ENCODE measurements at places on chromosomes 11 and 22. TPM values are rescaled to one million over a fixed set of nuclear protein-coding genes. Genes with fewer than 3 reads are reported as not detected.

DNA sequence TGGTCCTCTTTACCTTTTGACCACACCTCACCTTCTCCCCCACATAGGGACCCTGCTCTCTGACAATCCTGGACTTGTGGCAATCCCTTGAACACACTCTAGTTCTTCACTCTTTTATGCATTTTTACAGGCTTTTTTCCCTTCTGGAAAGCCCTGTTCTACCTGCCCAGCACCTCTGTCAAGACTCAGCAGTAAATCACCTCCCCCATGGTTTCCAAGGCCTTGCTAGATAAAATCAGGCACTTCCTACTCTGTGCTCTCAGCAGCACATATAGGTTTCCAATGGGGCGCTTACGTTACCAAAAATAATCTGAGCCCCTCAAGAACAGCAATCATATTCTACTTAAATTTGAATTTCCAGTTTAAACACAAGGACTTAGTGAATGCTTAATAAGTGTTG is 53.9 kb downstream of the ETS1 start:
- no peaks in the 10 kb centered on the region for H3K4me1 ChIP-seq
- no peaks in the 10 kb centered on the region for H3K27me3 ChIP-seq
- no peak overlapping the region for H3K27ac ChIP-seq
- H3K4me3 ChIP-seq = no peak overlapping the region
- no peaks in the 10 kb centered on the region for H3K36me3 ChIP-seq

RFPL3 gene
- total RNA-seq = not detected

GRCh38 chr11:32341620-32342613 is 93.4 kb downstream of the WT1 start:
- H3K36me3 ChIP-seq = no peaks in the 10 kb centered on the region
- DNase-seq = no peak
- H3K4me3 ChIP-seq = no peak overlapping the region
- no peaks in the 10 kb centered on the region for H3K27me3 ChIP-seq
- H3K27ac ChIP-seq = no peak overlapping the region

DNA sequence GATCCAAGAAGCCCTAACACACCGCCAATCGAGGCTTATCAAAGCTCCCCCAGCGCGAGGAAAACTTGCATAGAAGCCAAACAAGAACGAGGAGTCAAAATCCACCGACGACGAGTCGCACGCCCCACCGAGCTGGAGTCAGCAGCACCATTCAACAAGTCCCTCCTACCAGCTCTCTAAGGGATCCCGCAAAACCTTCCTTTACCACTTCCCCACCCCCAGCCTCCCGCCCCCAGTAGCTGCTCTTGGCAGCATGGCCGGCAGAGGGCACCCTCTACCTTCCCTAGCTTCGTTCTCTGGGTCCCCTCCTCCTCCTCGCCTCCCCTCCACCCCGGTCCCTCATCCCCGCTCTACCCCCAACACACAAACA is 1.4 kb downstream of the BDNF start:
- H3K4me1 ChIP-seq = peaks cover 5% of the 10 kb centered on the region
- H3K36me3 ChIP-seq = no peaks in the 10 kb centered on the region
- peak; percentile 67 for DNase-seq
- peak overlapping the region; percentile 70 for H3K4me3 ChIP-seq
- H3K27ac ChIP-seq = peak overlapping the region; percentile 10

HTATIP2 gene
- 62.9 TPM for total RNA-seq

CCDC81 gene
- total RNA-seq = 0.52 TPM

DNA sequence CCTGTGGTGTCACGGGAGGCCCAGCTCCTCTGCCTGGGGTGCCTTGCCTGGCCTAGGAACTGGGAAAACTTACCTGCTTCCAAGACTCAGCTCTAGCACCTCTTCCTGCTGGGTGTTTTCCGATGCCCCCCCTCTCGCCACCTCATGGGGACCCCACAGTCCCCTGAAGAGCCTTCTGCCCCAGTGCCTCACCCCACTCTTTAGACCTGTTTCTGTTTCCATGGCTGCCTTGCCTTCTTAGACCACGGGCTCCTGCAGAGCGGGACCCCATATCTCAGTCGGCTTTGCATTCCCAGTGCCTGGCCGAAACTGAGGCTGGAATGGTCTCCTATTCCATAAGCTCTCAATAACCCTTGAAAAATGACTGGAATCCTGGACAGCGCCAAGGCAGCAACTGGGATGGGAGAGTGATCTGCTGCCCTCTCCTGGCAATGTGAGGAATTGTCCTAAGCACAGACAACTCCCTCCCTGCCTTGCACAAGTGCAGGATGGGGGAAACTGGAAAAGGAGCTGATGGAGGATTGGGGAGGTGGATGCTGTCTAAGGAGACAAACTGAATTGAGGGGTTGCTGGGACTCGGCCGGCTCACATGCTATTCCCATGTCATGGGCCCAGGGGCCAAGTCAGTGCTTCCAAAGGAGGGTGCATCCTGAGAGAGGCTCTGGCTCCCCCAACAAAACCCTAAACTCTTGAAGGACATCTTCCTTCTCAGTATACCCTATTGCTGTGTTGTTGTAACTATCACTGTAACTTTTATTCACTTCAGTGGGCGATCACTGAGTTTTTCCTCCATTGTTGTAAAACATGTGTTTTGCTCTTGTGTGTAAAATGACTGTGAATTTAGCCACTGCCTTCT is 26.6 kb upstream of the IL17RA start:
- no peak overlapping the region for H3K4me3 ChIP-seq
- no peaks in the 10 kb centered on the region for H3K36me3 ChIP-seq
- DNase-seq = peak; percentile 66
- H3K27me3 ChIP-seq = no peaks in the 10 kb centered on the region
- no peak overlapping the region for H3K27ac ChIP-seq

DNA sequence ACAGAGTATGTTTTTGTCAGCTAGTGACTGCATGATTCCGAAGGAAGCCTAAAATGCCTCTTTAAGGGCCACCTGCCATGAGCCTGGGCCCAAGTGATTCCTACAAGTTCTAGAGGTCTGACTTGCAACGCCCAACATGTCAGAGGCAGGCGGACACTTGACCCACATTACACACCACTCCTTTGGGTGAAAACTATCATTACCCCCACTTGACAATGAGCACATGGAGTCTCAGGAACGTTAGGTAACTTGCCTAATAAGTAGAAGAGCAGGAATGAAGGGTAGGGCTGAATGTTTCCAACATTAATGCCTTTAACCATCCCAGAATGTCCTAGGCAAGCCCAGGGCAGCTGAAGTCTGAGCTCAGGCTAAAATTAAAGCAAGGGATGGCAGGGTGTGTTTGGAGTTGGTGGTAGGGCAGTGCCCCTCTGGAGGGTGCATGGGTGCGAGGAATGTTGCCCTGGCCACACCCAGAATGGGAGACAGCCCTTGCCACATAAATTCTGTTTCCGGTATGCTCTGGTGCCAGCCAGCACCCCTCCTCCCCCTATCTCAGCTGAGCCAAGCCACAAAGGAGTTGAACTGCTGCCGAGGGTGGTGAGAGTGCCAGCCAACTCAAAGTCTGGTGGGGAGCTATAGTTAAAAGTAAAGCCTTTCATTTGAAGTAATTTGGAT is 2.5 kb downstream of the PLAAT2 start:
- H3K4me1 ChIP-seq = no peaks in the 10 kb centered on the region
- no peaks in the 10 kb centered on the region for H3K27me3 ChIP-seq

DNA sequence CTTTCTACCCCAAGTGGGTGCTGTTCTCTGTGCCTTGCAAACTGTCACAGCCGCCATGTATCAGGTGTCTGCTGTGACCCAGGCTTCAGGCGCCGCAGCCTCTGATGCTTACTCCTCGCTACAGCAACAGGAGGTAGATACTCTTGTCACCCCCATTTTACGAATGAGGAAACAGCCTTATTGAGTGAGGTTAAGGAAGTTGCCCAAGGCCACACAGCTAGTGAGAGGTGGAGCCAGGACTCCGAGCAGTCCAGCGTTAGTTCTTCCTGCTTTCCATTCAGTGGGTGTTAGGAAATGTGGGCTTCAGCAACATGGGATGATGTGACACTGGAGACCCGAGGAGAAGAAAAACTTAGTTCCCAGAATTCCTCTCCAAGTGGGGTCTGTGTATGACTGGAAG is 14.3 kb downstream of the RNF215 start:
- H3K4me3 ChIP-seq = no peak overlapping the region
- no peak for DNase-seq
- H3K27me3 ChIP-seq = no peaks in the 10 kb centered on the region
- H3K36me3 ChIP-seq = peaks cover 9% of the 10 kb centered on the region
- no peak overlapping the region for H3K27ac ChIP-seq
- H3K4me1 ChIP-seq = no peaks in the 10 kb centered on the region

DNA sequence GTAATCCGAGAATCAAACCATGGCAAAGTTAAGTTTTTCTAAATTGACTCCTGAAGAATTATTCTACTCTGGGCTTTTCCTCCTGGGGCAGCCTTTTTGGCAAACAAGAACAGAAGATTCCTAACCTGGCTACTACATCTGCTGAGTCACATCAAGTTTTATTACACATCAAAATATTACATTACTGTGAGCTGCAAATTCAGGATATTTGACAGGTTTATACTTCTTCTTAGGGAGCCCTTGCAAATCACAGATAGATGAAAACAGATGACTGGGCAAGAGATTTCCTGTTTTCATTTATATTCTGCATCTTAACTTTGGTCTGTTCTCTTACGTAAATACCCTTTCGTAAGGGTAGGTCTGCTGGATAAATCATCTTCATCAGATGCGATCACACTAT is 23.6 kb downstream of the XRRA1 start:
- H3K4me3 ChIP-seq = no peak overlapping the region
- no peak overlapping the region for H3K27ac ChIP-seq
- no peak for DNase-seq

DNA sequence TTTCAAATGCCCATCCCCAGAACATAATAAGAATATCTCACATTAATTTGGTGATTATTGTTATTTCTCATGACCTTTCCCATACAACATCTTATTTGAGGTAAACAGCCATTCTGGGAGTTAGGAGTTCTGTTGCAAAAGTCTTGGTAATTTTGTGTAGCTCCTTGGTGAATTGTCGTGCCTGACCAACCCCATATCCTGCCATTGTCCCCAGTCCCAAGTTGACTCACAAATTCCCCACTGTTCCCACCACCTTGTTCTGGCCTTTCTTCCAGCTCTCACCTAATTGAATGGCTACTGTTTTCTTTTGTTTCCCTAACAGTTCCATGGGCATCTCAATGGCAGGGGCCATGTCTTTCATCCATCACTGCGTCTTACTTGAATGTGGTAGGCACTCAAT is 8.0 kb downstream of the MTNR1B start:
- H3K36me3 ChIP-seq = no peaks in the 10 kb centered on the region
- no peak overlapping the region for H3K4me3 ChIP-seq
- no peaks in the 10 kb centered on the region for H3K27me3 ChIP-seq
- H3K27ac ChIP-seq = no peak overlapping the region

VWCE gene
- total RNA-seq = 1.1 TPM
